Stimulated activated CD8-positive, alpha-beta memory T cell treated with anti-CD3 and anti-CD28 coated beads, Interleukin-15, amount 100 ng/mL, for 24 hours (primary cell): ENCODE measurements at places on chromosomes 11 and 22.
A peak's percentile ranks its signal among the peaks of the same experiment; 100 is the strongest.

DNA sequence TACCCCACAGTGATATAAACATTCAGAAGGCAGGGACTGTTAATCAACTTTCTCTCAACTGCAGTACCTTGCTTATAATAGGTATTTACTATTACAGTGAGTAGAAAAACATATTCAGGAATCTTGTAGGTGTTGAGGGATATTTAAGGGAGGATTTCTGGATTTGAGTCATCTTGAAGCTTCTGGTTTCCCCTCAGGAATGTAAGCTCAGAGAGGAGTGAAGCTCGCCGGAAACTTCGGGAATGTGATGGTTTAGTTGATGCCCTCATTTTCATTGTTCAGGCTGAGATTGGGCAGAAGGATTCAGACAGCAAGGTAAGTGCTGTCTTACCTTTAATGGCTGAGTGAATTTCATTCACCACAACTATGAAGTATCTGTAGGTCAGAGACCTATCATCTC lies 42.9 kb downstream of the CTNND1 start:
- no peak for DNase-seq

DNA sequence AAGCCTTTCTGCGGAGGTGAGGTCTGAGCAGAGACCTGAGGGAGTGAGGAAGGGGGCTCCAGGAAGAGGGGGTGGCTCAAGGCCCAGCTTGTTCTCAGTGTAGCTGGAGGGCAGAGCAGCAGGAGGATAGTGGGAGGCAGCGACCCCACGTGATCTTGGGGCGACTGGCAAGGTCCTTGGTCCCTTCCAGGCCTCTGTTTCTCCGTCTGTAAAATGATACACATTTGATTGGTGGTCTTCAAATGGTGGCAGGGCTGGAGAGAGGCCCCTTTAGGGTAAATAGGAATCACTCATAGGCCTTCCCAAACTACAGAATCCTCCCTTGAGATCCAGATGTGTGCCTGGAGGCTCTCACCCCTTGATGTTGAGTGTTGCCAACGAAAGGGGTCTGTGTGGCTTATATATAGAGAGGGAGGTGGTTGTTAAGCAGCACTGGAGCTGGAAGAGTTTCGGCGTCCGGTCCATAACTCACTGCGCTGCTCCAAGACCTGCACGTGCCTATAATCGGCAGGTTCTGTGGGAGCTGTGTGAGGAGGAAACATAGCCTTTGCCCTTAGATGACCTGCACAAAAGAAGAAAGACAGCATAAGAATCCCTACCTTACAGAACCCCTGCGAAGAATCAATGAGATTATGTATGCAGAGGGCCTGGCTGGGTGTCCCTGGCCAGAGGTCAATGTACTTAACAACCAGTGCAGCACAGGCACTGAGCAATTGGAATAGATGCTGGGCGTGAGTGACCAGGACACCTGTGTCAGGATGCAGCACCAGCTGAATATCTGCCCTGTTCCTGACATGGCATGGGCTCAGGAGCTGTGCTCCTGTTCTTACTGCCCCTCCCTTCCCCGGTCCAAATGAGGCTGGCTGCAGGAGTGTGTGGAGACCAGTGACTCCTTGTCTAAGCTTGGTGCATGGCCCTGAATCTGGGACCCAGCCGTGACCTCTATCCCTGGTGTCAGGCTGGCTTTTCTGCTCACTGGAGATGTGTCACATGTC lies 28.7 kb downstream of the OTOG start:
- DNase-seq, result no peak

DNA sequence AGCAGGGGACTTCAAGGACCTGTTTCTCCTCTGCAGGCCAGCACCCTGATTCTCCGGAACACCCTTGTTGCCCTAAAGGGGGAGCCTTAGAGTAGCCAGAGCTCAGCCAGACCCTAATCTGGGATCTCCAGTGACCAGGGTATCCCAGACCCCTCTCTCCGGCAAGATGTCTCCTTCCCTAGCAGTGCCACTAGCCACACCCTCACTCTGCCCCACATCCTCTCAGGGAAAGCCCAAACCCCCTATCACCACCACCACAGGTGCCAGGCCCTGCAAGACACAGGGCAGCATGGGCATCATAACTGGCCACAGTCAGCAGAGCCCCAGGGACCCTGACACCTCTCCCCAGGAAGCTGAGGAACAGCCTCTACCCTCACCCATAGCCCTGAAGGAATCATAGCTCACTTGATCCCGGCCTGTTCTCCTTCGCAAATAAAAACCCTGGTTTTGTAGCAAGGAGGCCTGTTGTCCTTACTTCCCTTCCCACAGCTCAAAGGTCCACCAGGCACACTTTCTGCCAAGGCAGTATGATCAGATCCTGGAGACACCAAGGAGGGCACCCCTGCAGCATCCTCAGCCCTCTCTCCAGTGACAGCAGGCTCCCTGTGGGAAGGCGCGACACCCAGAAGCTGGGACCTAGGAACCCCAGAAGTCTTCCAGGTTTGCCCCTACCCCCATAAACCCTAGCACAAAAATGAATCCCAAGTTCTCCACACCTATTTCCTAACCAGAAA lies 4.6 kb downstream of the CFL1 start:
- no peak for DNase-seq

- no peak for DNase-seq
These were observed 110.8 kb upstream of the SPON1 start for GRCh38 chr11:13851691-13852090.

GRCh38 chr11:27718346-27718862 lies 18.1 kb upstream of the BDNF start:
- DNase-seq, result no peak

DNA sequence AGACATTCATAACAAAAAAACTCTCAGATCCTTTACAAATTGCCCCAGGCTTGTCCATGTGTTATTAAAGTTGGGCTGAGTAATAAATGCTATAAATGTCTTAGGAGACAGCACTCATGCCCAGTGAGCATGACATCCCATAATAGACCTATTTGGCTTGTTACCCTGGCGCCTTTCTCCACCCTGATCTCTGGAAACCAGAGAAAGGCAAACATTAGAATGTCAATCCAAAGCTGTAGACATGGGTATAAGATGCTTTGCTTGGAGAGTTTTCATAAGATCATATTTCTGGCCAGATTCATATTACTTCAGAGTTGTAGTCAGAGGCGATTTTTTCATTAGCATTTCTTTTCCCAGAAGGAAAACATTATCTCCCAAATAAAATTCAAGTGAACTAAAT lies 161.3 kb upstream of the UBASH3B start:
- DNase-seq, result no peak

DNA sequence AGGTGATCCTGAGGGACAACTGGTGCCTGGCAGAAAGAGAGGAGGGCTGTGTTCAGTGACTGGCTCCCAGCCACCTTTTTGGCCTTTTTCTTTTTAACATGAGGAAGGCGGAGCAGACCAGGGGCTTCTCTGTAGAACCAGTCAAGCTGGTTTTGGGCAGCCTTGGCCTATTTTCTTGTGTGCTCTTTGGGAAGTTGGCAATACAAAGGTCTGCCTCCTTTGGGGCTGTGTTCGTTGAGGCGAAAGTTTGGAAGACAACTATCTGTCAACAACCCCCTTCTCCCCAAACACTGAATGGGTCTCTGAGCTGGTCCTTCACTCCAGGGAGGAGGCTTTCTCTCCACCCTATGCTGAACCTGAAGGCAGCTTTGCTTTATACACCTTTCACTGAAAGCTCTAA lies 8.5 kb downstream of the MARK2 start:
- no peak for DNase-seq

DNA sequence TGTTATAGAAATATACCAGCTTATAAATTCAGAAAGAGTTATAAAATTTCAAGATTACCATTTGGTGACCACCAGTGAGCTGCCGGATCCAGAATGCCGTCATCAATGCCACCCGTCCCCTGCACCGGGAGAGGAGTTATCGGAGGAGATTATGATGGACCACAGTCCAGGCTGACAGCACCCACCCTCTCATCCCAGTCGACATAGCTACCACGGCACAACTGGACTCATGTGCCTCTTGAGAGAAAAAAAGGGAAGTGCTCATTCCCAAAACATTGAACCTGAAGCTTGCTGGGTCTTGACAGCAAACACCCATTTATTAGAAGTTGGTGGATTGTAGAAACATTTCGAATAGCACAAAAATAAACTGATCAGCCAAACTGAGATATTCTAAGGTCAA lies 1331.5 kb downstream of the TBC1D22A start:
- no peak for DNase-seq

GRCh38 chr11:126756855-126757254 lies 243.7 kb downstream of the KIRREL3 start:
- DNase-seq, result no peak

DNA sequence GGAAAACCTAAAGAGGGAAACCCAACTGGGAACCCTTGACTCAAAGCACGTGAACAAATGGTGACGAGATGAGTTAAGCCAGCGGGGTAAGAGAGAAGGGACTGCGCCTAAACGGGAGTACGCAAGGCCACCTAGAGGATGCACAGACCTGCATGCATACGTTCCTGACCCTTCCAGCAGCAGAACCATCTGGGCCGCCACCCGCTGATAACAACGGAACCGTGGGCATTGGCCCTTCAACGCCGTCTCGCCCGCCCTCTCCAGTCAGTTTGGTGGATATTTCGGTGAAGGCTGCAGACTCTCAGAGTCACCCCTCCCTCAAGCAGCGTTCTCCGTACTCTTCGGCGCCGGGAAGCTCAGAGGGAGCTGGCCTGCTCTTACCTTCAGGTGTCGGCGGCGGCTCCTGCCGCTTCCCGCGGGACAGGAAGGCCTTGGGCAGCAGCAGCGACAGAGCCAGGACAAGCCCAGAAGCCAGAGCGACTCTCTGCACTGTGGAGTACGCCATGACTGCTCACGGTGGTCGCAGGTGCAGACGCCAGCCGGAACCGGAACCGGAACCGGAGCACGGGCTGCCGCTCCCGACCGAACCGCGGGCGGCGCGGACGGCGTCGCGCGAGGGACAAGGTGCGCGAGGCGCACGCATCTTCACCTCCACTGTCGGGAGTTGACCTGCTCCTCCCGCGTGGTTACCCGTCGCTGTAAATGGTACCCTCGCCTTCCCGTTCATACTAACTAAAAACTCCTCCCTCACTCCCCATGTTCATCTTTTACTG lies at the start of gene RIC3:
Gene RIC3 (minus strand): TSS at position 541 of the 773 bp plus-strand sequence. CDS start 36 bp downstream, at position 505.
- peak; percentile 21 for DNase-seq

- no peak for DNase-seq
These were observed 581.7 kb upstream of the ARHGAP42 start for GRCh38 chr11:100105255-100105981.

- DNase-seq, result no peak
These were observed 2.8 kb downstream of the RCOR2 start for GRCh38 chr11:63913866-63914830.

GRCh38 chr11:69055212-69055586 lies 6.5 kb downstream of the TPCN2 start:
- DNase-seq, result no peak

- no peak for DNase-seq
These were observed 302.3 kb downstream of the BRD1 start for GRCh38 chr22:49525360-49525759.

DNA sequence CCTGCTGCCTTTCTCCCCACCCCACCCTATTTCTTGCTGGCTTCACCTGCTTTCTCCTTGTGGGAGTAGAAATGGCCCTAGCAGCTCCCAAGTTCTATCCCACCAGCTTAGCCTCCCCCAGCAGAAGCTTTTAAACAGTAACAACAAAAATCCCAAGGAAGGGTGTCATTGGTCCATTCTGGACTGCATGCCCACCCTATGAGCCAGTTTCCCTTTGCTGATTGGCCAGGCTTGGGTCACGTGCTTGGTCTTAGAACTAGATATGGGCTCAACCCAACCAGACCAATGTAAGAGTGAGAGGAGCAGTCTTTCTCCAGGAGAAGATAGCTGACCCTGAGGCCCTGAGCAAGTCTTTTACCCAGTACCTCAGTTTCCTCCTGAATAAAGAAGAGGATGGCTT lies 2.3 kb downstream of the MTFP1 start:
- DNase-seq, result no peak

DNA sequence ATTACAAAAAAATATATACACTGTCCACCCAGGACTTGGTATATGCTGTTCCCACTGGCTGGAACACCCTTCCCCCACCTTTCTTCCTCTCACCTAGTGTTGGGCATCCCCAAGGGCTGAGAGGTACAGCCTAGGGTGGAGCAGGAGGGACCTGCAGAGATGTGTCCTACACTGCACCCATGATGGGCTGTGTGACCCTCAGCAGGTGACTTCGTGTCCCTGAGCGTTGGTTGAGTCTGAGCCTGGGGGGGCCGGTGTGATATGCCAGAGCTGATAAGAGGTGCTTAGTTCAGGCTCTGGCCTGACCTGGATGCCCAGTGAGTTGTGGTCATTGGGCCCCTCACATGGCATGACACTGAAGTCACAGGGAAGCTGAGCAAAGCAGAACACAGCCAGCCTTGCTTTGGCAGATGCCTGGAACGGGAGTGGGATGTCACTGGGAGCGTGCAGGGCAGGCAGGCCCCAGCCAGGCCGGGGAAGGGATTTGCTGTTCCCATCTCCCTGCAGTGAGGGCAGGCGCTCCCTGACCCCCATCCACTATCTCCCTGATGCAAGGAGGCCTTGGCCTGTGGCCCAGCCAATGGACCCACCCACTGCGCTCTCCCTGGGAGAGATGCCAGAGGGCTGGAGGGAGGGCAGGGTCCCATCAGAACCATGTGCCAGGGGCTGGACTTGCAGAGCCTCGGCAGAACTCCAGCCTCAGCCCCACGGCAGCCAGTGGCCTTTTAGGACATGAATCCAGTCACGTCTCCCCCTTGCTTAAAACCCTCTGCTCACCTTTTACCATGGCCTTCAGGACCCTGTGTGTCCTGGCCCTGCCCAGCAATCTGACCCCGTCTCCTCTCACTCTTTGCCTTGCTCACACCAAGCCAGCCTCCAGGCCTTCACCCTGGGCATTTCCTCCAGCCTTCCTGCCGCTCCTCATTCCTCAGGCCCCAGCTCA lies 138.9 kb downstream of the MN1 start:
- DNase-seq, result no peak

GRCh38 chr11:82505379-82505778 lies 228.3 kb downstream of the FAM181B start:
- no peak for DNase-seq

DNA sequence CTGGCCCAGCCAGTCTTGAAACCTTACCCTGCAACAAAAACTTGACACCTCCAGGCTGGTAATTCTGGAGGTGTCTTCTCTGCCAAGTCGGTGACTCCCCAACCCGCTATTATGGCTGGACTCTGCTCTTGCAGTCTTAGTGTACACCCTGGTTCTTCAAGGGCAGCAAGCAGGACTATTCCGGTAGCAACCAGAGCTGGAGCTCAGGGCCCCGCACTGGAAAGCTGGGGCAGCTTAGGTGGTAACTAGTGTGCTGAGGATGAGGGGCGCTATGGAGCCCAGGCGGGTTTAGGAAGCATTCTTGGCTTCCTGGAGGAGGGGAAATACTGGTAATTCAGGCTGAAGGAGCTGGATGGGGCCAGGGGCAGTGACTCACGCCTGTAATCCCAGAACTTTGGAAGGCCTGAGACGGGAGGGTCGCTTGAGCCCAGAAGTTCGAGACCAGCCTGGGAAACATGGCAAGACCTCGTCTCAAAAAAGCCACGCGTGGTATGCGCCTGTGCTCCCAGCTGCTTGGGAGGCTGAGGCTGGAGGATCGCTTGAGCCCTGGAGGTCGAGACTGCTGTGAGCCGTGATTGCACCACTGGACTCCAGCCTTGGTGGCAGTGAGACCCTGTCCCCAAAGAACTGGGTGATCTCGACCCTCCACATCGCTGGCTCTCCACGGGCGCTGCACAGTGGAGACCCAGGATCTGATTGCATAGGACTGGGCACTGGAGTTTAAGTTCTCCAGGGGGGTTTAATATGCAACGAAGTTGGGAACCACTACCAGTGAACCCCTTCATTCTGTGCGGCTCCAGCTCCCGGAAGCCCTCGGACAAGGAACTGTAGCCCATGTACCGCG lies 10.6 kb upstream of the AIFM3 start:
- no peak for DNase-seq
